Ureter (tissue), 1 donor: ENCODE measurements at places on chromosomes 5 and 9. TPM values are rescaled to one million over a fixed set of nuclear protein-coding genes. Genes with fewer than 3 reads are reported as not detected.
A peak's percentile ranks its signal among the peaks of the same experiment; 100 is the strongest.

FAM240B gene
- not detected for total RNA-seq

CNTLN gene
- total RNA-seq = 10.6 TPM

GRCh38 chr5:153775923-153776322 lies 262.8 kb downstream of the FAM114A2 start:
- no peak for DNase-seq

DNA sequence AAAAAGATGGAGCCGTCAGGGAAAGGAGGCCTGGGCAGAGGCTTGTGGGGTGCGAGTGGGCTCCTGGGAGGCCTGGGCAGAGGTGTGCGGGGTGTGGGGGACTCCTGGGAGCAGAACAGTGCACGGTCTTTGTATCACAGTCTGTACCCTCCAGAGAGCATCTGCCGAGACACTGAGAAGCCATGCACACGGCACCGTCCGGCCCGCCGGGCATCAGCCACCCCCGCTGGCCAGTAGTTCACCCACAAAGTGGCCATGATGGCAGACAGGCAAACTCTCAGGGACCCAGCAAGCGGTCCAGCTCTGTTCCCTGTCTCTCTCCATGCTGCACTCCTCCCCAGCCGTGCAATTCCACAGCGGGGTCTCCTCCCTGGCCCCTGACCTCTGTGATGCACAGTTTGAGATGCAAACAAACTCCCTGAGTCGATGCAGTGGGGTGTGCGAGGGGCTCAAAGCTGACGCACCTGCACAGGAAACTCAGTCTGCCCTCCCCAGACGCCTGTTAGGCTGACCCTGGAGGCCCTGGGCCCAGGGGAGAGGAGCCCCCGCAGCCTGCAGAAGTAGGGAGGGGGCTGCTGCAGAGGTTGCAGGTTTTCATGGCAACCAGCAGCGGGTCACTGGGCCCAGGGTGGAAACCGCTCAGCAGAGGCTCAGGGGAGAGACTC lies 9.1 kb upstream of the GPSM1 start:
- DNase-seq = no peak

GRCh38 chr5:147539053-147539452 lies 29.2 kb upstream of the DPYSL3 start:
- DNase-seq = no peak

DNA sequence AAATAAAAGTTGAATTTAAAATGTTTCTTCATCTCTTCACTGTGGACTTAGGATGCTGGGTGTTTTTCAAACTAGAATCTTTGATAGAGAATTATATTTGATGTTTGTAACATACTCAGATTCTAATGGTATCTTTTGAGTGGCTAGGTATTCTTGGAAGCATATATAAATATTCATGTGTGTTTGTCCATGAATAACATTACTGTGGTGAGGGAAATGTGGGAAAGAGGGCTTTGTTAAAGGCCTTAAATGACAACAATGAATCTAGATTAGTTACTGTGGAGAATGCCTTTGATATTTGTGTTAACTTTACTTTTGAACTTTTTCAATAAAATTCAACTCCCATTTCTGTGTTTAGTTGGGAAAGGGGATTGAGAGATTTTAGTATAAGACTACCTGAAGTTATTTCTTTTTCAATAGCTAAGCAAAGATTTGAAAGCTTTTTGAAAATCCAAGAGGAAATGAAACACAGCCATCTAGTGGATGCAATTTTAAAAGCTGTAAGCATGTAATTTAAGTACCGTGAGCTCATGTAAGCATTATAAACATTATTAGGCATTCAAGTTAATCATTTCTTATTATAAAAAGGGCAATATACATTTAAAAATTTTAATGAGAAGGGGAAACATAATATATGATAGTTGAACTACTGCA lies 69.6 kb downstream of the CCDC171 start:
- DNase-seq = no peak

DNA sequence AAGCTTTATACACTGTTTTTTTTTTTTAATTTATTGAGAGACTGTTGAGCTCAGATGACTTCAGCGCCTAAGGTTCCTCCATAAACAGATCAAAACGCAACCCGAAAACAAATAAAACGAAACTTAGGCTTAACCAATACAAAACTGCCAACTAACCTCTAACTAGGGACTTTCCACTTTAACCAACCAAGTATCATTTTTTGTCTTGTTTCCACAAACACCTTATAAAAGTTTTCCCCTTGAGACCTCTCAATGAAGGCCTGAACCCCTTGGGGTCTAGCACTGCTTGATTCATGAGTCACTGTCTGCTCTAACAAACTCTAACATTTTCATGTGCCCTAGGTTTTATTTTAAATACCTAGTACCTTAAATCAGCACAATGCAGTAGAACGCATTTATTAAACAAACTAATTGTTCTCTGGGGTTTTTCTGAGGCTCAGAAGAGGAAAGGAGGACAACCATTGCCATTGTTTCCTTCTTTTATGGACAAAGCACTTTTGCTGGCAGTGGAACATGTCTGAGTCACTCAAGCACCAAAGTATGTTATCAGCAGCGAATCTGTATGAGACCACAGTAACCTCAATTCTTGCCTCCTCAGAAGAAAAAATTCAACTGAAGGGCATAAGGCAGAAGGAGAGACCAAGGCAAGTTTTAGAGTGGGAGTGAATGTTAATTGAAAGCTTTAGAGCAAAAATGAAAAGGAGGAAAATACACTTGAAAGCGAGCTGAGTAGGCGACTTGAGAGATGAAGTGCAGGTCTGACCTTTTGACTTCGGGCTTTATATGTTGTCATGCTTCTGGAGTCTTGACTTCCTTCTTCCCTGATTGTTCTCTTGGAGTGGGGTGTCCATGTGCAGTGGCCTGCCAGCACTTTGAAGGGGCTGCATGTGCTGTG lies 97.7 kb upstream of the HCN1 start:
- DNase-seq = no peak

GLRA1 gene
- total RNA-seq = not detected

GRCh38 chr9:95507464-95508241 lies 9.1 kb downstream of the PTCH1 start:
- DNase-seq = no peak

GRCh38 chr5:178474562-178475184 lies 115.5 kb downstream of the COL23A1 start:
- no peak for DNase-seq

GRCh38 chr9:12719431-12719830 lies 26.2 kb downstream of the TYRP1 start:
- no peak for DNase-seq

GRCh38 chr9:13139641-13140171 lies 139.8 kb downstream of the MPDZ start:
- DNase-seq = no peak

DNA sequence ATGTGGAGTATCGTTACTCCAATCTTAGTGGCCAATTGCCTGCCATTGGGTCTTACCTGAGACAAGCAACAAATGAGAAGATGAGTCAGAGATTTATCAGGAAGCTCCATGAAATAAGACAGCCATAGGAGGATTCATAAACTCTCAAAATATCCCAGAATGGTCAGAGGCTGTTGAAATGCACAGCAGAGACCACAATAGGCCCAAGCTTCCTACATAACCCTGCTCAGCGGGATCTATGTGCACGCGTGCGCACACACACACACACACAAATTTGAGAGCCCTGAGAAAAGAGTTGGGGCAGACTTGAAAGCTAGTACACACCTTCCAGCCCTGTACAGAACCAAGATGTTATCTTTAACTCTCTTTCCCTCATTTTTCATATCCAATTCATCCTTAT lies 9.8 kb downstream of the UIMC1 start:
- no peak for DNase-seq

GRCh38 chr5:112951124-112951702 lies 25.4 kb upstream of the DCP2 start:
- no peak for DNase-seq

SPAG8 gene
- total RNA-seq = 6.4 TPM

- DNase-seq = no peak
Observed at GRCh38 chr9:116873491-116873890, 186.4 kb downstream of the TRIM32 start.

- DNase-seq = peak; percentile 95
Observed at GRCh38 chr9:130451509-130452388, 7.0 kb downstream of the ASS1 start.

PDE6A gene
- total RNA-seq = not detected

DNA sequence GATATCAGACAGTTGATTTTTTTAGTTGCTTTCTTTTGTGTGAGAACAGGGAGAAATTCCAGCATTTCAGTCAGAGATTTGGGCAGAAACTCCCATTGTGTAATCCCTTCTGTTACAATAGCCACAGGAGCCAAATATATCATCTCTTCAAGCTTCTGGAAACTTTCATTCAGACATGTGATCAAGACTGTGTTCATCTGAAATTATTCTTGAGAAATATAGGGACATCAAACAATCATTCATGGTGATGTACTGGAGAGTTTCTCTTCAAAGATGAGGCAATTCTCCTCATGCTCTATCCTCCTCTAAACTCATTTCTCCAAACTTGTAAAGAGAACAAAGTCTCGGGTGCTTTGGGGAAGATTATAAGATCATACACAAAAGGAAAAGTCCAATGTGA lies 35.2 kb upstream of the CSNK1G3 start:
- no peak for DNase-seq

- DNase-seq = no peak
Observed at GRCh38 chr9:131397100-131397790, 3.4 kb downstream of the PRRC2B start.

GRCh38 chr5:125109293-125109692 lies 362.9 kb upstream of the ZNF608 start:
- no peak for DNase-seq

SPATA31E1 gene
- not detected for total RNA-seq

GRCh38 chr9:7265181-7265580 lies 507.4 kb downstream of the KDM4C start:
- DNase-seq = no peak

- DNase-seq = no peak
Observed at GRCh38 chr9:94490465-94490864, 64.4 kb upstream of the PCAT7 start.

DNA sequence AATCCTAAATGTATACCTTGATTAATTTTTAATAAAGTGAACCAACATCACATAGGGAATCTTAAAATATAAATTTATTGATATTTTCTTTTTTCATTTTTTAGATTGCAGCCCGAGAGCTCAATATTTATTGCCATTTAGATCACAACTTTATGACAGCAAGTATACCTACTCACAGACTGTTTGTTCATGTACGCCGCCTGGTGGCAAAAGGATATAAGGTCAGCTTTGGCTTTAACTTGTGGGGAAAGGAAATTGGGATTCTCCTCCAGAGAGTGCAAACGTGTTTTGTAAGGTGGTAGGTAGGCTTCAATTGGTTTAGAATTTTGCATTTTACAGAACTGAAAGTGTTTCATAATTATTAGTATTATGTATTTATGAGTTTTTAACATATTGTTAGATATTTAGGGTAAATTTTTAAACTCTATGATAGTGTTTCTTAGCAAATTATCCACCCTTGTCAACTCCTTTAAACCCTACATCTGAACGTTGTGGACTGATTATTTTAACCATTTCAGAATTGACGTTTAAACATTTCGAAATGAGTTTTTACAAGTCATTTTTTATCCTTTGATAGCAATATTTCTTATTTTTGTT lies 17.5 kb upstream of the DHFR start:
- DNase-seq = peak; percentile 75

- no peak for DNase-seq
Observed at GRCh38 chr5:109691996-109692395, 2.3 kb downstream of the MAN2A1 start.

GRCh38 chr5:95216136-95216955 lies 68.5 kb downstream of the MCTP1 start:
- no peak for DNase-seq

DNA sequence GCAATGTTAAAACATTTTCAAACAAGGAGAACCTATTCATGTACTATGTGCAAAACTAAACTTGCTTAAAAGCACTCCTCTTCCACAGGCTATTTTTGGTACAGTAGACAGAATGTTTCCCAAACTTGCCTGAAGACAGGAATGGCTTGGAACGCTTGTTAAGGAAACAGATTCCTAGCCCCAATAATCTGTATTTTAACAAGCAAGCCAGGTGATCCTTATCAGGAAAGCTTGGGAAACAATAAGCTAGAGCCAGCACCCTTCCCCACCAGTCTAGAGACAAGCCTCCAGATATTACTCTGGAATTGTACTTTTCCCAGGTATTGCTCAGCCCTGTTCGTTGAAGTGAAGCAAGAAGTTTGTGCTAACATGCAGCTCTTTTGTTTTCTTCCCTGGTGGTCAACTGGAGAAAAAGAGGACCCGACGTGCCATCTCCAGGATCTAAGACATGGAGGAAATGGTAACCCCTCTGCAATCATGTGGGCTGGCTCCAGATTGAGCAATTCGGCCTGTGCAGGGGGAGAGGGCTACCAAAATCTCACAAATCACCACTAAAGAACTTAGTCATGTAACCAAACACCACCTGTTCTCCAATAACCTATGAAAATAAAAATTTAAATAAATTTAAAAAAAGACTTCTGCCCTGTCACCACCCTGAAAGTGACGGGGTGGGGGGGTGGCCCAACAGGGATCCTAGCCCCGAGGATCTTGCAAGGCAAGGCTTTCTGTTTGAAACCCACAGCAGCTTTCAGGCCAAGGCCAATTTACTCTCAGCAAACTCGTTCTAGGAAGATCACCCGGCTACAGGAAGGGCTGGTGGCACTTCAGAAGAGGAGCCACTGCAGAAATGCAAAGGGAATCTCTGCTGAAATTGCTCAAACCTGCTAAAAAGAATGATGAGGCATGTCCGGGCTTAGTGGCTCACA lies 48.6 kb downstream of the SHB start:
- no peak for DNase-seq

PDLIM4 gene
- total RNA-seq = 33.9 TPM

- peak; percentile 44 for DNase-seq
Observed at GRCh38 chr9:100352201-100352726, 478 bp downstream of the TEX10 start.

GRCh38 chr5:154179846-154180710 lies 10.5 kb upstream of the GALNT10 start:
- DNase-seq = peak; percentile 56

- DNase-seq = no peak
Observed at GRCh38 chr5:88925692-88926490, 42.9 kb upstream of the MEF2C start.

DNA sequence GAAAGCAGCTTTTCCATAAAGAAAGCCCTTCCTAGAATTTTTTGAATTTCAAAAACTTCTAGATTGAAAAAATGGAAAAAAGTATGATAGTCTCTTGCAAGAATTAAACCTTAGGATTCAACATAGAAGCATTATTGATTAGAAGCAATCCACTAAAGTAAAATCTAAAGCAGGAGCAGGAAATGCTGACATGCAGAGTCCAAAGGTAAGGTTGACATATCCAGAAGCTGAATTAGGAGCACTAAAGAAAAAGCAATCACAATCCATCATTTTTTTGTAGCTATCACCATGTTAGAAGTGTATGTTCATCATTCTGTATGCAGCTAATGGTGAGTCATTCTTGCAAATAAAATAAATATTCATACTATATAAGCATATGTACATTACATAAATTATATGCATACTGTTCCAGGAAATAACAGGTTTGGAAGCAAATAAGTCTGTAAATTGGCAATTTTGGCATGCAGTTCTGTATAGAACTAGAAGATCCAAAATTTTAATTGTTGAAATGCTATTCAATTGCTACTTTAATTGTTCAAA lies 39.4 kb upstream of the RNF180 start:
- DNase-seq = no peak
